ENCODE measurements at places on chromosomes 6 and 20.
A peak's percentile ranks its signal among the peaks of the same experiment; 100 is the strongest.

- peak; percentile 14 for DNase-seq
Measured at GRCh38 chr20:49283176-49283702, 5.4 kb upstream of the ZNFX1 start.

DNA sequence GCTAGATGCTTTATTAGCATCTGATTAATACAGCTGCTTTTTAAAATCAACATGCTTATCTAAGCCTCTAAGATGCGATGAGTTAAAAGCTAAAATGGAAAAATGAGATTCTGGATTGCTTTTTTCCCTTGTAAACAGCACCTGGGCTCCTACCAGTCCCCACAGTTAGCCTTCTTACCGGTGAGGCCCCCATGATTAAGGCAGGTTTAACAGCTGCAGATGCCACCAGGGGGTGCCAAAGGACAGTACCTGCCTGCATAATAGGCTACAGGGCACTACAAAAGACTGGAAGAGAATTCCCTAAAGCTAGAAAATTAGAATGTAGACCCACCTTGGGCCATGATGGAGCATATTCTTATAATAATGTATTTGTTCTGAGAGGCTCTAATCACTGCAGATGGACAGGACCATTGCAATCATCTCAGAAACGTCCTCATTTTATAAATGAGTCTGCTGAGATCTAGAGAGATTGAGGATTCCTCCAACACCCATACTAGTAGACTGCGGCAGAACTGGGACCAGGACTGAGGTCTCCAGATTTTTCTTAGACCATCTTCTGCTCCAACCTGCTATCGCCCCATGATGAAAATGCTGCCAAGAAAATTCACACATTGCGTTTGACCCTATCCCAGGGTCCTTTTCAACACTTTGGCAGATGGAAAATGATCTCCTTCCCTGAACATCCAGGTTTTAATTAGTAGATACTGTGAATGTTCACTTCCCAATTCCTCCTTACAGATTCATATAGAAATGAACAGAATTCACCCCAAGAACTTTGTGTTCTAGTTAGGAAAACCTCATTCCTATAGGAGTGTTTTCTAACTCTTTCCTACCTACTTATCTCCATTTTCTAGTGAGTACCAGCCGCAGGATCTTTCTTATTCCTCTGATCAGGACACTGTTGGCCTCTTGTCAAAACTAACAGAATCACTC lies 148.8 kb downstream of the RPS12 start:
- peak; percentile 67 for DNase-seq

DNA sequence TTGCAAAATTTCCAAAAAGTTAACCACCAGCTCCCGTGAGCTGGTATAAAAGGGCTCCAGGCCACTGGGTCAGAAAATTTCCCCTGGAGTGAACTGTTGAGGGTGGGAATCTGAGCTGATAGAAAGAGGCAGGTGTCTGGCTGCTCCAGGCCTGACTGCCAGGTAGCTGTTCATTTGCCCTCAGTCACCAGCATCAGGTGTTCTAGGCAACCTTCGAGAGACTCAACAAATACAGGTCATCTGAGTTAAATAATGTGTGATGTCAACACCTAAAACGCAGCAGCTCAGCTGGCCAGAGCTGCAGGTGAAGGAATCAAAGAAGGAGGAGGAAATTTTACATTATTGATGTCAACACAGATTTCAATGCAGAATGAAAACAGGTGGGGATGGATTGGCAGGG lies 46.7 kb downstream of the KCNK5 start:
- DNase-seq, result no peak

- DNase-seq, result no peak
Measured at GRCh38 chr20:47508278-47508677, 6.6 kb downstream of the NCOA3 start.

GRCh38 chr20:64099086-64099786 lies 8.1 kb downstream of the NPBWR2 start:
- no peak for DNase-seq

Measured in K562 (cell line).